ENCODE measurements at places on chromosomes 2 and 18.

DNA sequence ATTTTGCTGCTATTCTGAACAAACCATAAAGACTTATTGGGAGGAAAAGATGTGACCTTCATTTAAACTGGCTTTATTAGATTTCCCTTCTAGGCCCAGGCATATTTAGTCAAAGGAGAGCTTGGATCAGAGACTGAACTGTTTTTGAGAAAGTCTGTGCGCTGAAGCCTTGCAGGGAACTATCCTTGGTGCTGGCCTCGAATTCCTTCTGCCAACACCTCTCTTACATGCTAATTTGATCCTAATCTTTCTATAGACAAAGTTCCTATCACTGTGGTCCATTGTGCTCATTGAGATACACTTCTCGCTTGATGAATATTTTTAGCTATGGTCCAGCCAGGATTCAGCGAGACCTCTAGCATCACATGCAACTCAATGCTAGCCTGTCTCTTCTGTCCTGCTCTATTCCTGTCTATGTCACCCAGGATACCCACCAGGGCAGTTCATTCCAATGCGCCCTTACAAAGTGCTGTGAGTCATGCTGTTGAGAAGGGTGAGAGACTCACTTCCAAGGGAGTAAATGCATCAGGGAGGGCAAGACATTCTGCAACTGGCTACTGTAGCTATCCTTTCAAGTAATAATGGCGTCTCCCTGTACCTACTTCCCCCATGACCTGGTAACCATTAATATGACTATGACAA lies 356.7 kb upstream of the LYPD1 start:
- DNase-seq = no peak

- DNase-seq = no peak
Measured at GRCh38 chr18:79584491-79585394, 94.9 kb upstream of the CTDP1 start.

DNA sequence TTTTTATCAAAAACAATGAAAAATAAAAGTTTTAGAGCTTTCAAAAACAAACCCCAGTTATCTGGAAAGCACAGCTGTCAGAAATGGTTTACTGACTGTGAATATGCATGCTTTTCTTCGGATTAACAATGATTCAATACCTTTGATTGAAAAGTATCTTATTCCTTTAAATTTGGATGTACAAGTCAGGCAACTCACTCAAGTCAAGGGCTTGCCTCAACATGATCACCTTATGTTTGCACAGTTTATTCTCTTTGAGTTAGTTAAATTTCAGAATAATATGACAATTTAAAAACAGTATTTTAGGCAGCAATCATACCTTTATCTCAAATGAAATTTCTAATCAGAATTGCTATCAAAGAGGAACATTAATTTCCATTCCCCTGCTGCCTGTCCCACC lies 108.8 kb upstream of the FOSL2 start:
- no peak for DNase-seq

GRCh38 chr2:9310377-9310776 lies 103.8 kb downstream of the ASAP2 start:
- DNase-seq = no peak

DNA sequence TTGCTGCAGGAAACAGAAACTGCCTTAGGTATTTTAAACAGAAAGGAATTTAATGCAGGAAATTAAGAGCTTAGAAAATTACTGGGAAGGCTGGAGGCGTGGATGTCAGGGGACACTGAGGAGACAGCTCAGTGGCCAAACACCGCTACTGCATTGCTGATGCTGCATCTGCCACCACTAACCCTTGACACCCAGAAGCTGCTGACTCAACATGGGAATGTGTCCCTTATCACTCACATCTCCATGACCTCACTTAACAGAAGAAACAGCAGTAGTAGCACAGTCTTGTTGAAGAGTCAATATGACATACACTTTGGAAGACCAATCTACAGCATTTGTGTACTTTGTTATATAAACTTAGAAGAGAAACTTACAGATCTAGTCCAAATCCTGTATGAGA lies 906.1 kb downstream of the SLC4A3 start:
- DNase-seq = no peak

- DNase-seq = no peak
Measured at GRCh38 chr2:48034295-48034694, 128.0 kb upstream of the FBXO11 start.

- DNase-seq = no peak
Measured at GRCh38 chr2:109242654-109243331, 113.8 kb downstream of the SH3RF3 start.

GRCh38 chr2:83615511-83615910 lies 843.6 kb downstream of the SUCLG1 start:
- DNase-seq = no peak

DNA sequence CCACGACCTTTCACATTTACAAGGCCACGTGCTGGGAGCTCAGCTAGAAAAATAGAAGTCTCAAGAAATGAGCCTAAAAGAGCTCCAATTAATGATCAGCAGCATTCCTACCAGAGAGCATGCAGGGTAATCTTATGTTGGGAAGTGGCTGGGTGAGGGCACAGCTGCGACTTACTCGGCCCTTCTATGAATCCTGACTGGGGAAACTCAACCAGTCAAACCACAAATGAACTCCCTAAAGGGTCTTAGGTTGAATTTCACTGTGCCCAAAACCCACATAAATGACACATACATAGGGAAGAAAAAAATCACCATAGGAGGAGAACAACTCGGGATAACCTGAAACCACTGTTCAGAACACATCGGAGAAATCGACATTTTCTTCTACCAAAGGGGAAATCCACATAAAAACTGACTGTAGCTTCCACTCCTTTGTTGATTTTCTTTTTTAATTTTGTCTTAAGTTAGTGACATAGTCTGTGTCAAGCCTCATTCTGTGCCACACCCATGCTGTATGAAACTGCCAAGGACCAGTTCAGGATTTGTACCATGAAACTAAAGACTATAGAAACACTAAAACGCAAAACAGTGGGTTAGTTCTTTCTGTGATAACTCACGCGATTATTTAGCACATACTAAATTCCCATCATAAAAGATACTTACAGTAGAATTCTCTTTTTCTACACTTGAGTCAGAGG lies 54.7 kb downstream of the UXS1 start:
- no peak for DNase-seq

All from NCI-H2029 treated with DMSO at 0.1 percent for 48 hours (cell line).